ENCODE measurements at places on chromosomes 13 and 19. TPM values are rescaled to one million over a fixed set of nuclear protein-coding genes. Genes with fewer than 3 reads are reported as not detected.

GRCh38 chr19:57280962-57281400 is 696 bp downstream of the ZNF460 start:
- H3K4me3 ChIP-seq: peak overlapping the region; percentile 93
- H3K27ac ChIP-seq: peak overlapping the region; percentile 94
- H3K4me1 ChIP-seq: no peaks in the 10 kb centered on the region
- DNase-seq: no peak
- no peaks in the 10 kb centered on the region for H3K27me3 ChIP-seq

- no peaks in the 10 kb centered on the region for H3K36me3 ChIP-seq
- H3K27me3 ChIP-seq: no peaks in the 10 kb centered on the region
- no peak for DNase-seq
- no peak overlapping the region for H3K4me3 ChIP-seq
Measured at GRCh38 chr13:112648101-112648500, 41.7 kb upstream of the ATP11A start.

DNA sequence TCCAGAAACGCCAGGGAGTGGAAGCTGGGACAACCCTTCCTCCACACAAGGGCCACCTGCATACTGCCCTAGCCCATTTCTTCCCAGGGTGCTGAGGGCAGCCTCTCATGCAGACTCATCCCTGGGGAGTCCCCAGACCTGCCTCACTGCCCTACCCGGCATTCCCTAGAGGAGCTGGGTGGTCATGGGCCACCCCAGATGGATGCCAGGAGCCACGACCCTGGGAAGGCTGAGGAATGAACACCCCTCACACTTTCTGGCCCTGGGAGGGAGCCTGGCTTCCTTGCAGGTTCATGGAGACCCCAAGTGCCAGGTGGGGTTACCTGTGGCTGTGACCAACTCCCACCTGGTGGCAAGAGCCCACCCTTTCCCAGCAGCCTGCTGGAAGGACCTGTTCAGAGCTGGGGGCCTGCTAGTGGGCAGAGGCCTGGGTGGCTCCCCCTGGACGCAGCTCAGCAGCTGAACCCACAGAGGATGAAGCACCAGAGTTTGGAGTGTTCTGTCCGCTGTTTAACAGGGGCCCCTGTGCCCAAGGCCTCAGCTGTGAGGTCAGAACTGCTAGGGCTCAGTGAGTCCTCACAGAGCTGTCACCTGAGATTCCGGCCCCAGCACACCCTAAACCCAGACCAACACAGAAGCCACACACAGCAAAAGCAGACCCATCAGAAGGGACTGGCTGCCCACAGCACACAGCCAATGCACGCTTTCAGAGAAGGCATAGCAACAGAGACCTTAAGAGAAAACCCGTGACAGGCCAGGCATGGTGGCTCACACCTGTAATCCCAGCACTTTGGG is 6.6 kb downstream of the ACP4 start:
- no peak overlapping the region for H3K27ac ChIP-seq
- H3K4me3 ChIP-seq: no peak overlapping the region
- H3K36me3 ChIP-seq: peaks cover 11% of the 10 kb centered on the region
- no peaks in the 10 kb centered on the region for H3K27me3 ChIP-seq
- H3K4me1 ChIP-seq: peaks cover 12% of the 10 kb centered on the region

GRCh38 chr19:40805258-40805868 is 6.4 kb downstream of the EGLN2 start:
- peak overlapping the region; percentile 90 for H3K27ac ChIP-seq
- peaks cover 36% of the 10 kb centered on the region for H3K4me1 ChIP-seq

GRCh38 chr19:38805180-38805579 is 7.6 kb downstream of the LGALS4 start:
- peaks cover 82% of the 10 kb centered on the region for H3K36me3 ChIP-seq
- H3K4me3 ChIP-seq: no peak overlapping the region
- H3K4me1 ChIP-seq: peaks cover 1% of the 10 kb centered on the region
- DNase-seq: peak; percentile 69

- no peak for DNase-seq
- H3K27ac ChIP-seq: no peak overlapping the region
- H3K4me1 ChIP-seq: no peaks in the 10 kb centered on the region
Measured at GRCh38 chr13:100549316-100549715, 39.3 kb downstream of the GGACT start.

DNA sequence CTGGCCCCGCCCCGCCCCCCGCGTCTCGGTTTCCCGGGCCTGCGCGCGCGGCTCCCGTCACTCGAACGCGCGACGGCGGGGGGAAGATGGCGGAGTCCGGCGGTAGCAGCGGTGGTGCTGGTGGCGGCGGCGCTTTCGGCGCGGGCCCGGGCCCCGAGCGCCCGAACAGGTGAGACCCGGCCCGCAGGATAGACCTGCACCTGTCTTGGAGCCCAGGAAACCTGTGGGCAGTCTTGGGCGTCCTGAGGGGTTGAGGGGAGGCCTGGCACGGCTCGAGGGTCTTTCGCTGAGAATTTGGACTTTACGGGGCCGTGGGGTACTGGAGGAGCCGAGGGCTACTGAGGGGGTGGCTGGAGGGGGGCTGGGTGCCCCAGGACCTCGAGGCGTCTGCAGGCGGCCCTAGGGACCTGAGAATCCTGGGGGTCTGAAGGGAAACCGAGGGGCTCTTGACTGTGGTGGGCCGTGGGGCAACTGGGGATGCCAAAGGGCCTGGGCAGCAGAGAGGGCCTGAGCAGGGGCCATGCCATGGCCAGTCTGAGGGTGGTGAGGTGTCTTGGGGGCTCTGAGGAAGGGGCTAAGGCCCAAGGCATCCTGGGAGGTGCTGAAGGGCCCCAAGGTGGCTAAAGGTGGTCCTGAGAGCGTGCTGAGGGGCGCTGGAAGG is at the start of gene KLHL26:
Gene KLHL26, plus strand, starts transcription at position 60 of the 661 bp plus-strand sequence. Its CDS starts 27 bp downstream, at position 87.
- H3K4me3 ChIP-seq: peak within 1 kb of the TSS; percentile 68
- no peaks in the 10 kb centered on the region for H3K27me3 ChIP-seq
- peak within 1 kb of the TSS; percentile 70 for H3K27ac ChIP-seq
- peaks cover 3% of the 10 kb centered on the region for H3K36me3 ChIP-seq
- H3K4me1 ChIP-seq: peaks cover 3% of the 10 kb centered on the region
- no peak for DNase-seq

- no peak for DNase-seq
- H3K4me3 ChIP-seq: no peak overlapping the region
- H3K27ac ChIP-seq: no peak overlapping the region
- H3K27me3 ChIP-seq: no peaks in the 10 kb centered on the region
Measured at GRCh38 chr19:54142166-54142780, 4.7 kb downstream of the CNOT3 start.

DNA sequence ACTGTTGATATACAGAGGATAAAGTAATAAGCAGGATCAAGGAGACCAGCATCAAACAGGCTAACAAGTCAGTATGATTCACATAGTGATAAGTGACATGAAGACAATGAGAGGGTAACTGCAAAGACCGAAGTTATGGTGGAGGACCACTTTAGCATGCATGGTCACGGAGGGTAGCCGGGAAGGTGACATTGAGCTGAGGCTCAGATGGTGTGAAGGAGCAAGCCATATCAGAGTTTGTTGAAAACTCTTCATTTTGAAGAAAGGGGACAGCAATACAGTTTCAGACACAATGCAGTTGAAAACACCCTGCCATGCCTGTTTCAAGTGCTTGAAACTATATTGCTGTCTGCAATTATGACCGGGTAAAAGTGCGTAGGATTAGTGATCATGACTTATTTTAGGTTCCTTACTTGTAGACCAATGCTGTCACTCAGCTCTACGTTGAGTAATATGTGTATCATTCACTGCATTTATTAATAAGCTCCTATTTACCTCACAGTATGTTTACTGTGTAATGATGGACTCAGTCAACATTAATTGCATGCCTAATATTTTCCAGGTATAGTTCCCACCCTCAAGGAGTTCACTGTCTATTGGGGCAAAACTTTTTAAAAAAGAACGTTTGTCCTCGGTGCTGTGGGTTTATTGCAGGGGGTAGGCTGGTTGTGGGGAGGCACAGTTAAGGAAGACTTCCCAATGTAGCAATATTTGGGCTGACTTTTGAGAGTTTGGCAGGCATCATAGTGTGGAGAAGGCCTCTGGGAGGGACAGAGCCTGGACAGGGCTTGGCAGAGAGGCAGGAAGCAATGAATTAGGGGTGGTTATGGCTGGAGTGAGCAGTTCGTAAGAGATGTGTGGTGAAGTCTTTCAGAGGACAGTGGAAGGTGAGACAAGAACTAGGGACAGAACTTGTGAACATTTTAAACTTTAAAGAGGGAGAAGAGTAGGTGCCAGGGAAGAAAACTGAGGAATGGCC is 3.2 kb downstream of the UBAC2 start:
- no peak overlapping the region for H3K4me3 ChIP-seq
- H3K36me3 ChIP-seq: no peaks in the 10 kb centered on the region
- H3K27ac ChIP-seq: no peak overlapping the region
- peaks cover 17% of the 10 kb centered on the region for H3K4me1 ChIP-seq
- no peak for DNase-seq

GRCh38 chr19:45468803-45469131 is 971 bp downstream of the FOSB start:
- DNase-seq: no peak
- H3K4me3 ChIP-seq: peak overlapping the region; percentile 58
- no peaks in the 10 kb centered on the region for H3K36me3 ChIP-seq
- no peaks in the 10 kb centered on the region for H3K27me3 ChIP-seq
- peak overlapping the region; percentile 35 for H3K27ac ChIP-seq

DNA sequence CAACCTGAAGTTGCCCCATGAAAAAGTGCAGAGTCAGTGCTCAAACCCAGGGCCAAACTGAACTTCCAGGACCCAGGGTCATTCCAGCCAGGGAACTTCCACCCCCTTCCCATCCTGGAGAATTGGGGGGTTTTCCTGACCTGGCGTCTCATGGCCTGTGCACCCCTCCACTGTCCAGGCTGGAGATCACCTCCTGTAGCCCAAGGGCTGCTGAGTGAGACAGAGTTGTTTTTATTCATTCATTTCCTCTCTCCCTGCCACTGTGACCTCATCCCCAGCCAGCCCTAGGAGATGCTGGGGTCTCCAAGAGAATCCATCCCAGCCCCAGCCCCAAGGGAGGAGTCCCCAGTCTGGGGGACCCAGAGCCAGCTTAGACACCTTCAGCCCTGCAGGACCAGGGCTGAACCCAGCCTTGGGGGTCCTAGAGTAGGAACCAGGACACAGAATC is 4.2 kb downstream of the FCHO1 start:
- no peaks in the 10 kb centered on the region for H3K27me3 ChIP-seq
- H3K4me3 ChIP-seq: no peak overlapping the region
- no peak overlapping the region for H3K27ac ChIP-seq

DNA sequence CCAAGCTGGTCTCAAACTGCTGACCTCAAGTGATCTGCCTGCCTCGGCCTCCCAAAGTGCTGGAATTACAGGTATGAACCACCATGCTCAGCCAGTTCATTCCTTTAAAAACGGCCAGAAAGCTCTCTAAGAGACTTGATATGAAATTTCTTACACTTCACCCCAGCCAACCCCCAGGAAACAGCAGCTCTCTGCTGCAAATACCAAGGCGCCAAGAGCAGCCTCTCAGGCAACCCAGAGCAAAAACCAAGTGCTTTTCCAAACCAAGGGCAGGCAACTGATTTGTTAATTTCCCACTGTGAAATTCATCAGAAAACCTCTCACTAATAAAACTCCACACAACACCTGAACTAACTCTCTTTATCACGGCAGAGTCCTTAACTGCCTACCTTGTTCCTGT is 44.9 kb downstream of the LATS2 start:
- H3K4me3 ChIP-seq: no peak overlapping the region
- no peaks in the 10 kb centered on the region for H3K27me3 ChIP-seq
- H3K4me1 ChIP-seq: no peaks in the 10 kb centered on the region
- no peak overlapping the region for H3K27ac ChIP-seq

DNA sequence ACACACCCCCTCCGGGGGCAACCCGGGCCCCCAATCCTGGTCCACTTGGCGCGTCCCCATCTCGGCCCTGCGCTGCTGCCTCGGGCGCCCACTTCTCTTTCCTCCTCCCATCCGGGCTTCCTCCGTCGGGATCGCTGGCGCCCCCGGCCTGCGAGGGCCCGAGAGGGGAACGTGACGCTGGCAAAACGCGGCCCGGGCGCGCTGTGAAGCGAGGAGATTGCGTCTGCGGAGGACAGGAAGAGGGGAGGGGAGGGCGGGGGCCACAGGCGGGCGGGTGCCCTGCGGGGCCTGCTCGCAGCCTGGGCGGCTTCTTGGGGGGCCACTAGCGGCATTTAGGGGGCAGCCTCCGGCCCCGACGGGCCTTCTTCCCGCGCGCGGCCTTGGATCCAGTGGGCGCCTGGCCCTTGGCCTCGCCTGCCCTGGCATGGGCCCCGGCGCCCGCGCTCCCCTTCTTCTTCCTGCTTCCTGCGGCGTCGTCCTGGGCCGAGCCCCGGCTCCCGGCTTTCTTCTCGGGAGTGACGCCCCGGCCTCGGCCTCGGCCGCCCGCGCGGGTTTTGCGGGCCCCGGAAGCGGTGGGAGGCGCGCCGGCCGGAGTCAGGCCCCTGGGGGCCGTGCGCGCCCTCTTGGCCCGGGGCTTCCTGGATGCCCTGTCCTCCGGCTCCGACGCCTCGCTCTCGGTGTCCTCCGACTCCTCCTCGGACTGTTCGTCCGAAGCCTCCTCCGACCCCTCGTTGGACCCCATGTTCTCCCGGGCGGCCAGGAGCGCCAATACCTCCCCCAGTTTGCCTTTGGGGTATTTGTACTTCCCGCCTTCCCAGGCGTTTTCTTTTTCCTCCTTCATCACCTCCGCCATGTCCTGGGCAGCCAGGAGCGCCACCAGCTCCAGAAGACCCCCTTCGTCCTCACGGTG is 2.2 kb downstream of the PNMA8B start:
- no peak for DNase-seq
- no peaks in the 10 kb centered on the region for H3K4me1 ChIP-seq
- H3K27me3 ChIP-seq: peaks cover 37% of the 10 kb centered on the region
- no peaks in the 10 kb centered on the region for H3K36me3 ChIP-seq

GRCh38 chr19:52331757-52332156 is 4.3 kb upstream of the ZNF610 start:
- DNase-seq: no peak
- no peaks in the 10 kb centered on the region for H3K4me1 ChIP-seq
- H3K4me3 ChIP-seq: no peak overlapping the region
- no peak overlapping the region for H3K27ac ChIP-seq
- no peaks in the 10 kb centered on the region for H3K36me3 ChIP-seq

The CD320 gene
- 9.8 TPM for polyA plus RNA-seq

The SWSAP1 gene
- polyA plus RNA-seq: 3.3 TPM

The DMKN gene
- polyA plus RNA-seq: 4.7 TPM

The TGFBR3L gene
- polyA plus RNA-seq: not detected

The MFSD12 gene
- polyA plus RNA-seq: 32.4 TPM

The DNAJC15 gene
- 37.2 TPM for polyA plus RNA-seq

The EBPL gene
- 40.1 TPM for polyA plus RNA-seq

The PNMA8A gene
- polyA plus RNA-seq: 1.5 TPM
